NCI-H2081 (cell line): ENCODE measurements at places on chromosomes 16 and 17.

DNA sequence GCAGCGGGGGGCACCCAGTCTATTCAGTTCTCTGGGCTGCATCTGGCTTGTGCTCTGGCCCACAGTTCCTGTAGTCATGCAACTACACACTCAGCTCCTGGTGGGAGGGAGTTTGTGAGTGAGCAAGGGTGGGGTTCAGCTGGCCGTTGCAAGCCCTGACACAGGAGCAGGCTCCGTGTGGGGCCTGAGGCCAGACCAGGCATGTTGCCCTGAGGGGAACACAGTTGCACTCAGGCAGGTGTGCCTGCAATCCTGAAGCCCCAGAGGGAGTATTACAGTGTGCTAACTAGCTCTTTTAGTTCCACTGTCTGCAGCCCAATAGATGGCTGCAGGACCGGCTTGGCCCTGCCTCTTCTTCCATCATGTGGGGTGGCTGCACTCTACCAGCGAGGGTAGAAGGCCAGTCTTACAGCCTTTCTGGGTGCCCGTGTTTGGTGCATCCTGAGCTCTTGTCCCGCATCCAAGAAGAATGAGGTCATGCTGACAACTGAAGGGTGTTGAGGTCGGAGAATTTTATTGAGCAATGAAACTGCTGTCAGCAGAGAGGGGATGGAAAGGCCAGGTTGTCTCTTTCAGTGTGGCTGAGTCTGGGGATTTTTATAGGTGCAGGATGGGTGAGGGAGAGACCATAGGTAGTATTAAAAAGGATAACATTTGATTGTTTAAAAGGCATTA, 49.9 kb upstream of the ELAC2 start:
- DNase-seq: no peak

DNA sequence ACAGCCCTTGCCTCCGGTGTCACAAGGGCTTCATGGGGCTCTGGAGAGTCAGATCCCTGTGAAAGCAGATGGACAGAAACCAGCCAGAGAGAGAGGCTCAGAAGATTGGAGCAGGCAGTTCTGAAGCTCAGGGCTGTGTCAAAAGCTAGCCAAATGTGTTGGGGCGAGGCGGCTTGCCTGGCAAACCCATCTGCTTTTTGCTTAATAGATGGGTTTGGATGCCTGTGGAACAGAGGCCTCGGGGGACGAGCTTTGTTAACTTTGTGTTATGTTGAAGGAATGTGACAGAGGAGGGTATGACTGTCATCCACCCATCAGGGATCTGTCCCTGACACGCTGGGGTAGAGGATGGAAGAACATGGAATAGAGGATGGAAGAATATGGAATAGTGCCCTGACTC, 21.0 kb upstream of the SLC12A3 start:
- no peak for DNase-seq

GRCh38 chr17:17692353-17693252, 11.3 kb downstream of the RAI1 start:
- DNase-seq: no peak

- no peak for DNase-seq
Measured at GRCh38 chr17:51425773-51426172, 165.4 kb downstream of the UTP18 start.

DNA sequence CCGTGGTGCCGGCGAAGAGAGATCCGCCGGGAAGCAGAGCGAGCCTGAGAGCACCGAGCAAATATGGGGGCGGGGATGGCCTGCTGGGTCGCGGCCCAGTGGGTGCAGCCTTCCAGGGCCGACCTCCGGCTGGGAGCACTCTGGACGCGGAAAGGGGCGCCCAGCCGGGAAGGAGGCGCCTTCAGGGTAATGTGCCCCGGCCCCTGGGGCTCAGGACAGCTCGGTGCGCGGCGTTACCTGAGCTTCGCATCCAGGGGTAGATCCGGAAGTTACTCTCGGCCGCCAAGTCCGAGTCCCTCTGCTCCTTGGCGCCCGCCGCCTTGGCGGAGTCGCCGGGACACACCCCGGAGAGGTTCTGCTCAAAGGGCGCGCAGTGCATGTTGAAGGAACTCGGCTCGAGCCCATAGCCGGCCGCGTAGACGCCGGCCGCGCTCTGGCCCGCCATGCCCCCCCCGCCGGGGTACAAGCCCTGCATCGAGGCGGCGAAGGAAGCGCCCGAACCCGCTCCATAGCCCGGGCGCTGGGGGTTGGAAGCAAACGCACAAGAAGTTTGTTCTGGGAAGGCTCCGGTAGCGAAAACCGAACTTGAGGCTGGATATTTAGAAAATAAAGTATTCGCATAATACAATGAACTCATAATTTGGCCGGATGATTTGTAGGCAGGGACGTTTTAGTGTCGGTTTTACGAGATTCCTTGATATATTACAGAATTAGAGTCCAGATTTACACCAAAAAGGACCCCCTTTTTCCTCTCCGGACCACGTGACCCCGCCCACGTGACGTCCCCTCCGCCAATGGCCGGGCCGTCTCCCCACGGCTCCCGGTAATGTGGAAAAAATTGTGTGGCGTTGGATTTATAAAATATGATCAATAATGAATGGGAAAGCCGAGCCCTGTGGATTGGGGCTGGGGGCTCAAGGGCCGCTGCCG, at the start of gene HOXB7:
Gene HOXB7 (minus strand): TSS at position 736 of the 930 bp plus-strand sequence. CDS start 99 bp downstream, at position 637.
- peak; percentile 87 for DNase-seq

DNA sequence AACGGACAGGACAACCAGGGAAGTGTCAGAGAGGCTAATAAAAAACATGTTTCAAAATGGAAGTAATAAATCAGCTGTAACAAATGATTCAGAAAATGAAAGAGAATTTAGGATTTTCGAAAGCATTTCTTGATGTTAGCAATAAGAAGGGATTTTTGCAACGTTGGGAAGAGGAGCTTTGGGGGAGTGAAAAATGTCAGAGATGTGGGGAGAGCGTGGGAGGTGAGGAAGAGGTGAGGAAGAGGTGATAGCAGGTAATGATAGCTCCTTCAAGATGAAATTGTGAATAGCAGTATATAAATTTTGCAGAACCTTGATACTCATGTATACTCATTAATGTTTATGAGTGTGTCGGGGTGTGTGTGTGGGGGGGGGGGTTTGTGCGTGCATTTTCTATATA, 76.2 kb upstream of the COX10 start:
- no peak for DNase-seq

GRCh38 chr17:51699303-51699702, 439.0 kb downstream of the UTP18 start:
- no peak for DNase-seq

- DNase-seq: no peak
Measured at GRCh38 chr17:55089256-55089655, 120.7 kb downstream of the STXBP4 start.
